ENCODE measurements at places on chromosomes 4 and X. TPM values are rescaled to one million over a fixed set of nuclear protein-coding genes. Genes with fewer than 3 reads are reported as not detected.

Gene NRK
- total RNA-seq: 0.46 TPM

Gene SUPT20HL1
- not detected for total RNA-seq

Gene GLRA2
- not detected for total RNA-seq

Gene PPEF1
- not detected for total RNA-seq

Gene ZDHHC15
- total RNA-seq: 1.0 TPM

Gene FMR1
- 41.6 TPM for total RNA-seq

Gene KCNIP4
- 0.20 TPM for total RNA-seq

Gene AASDH
- total RNA-seq: 9.5 TPM

Gene ZFP42
- not detected for total RNA-seq

Gene CCDC149
- 19.3 TPM for total RNA-seq

Gene FAM53A
- total RNA-seq: 2.8 TPM

Gene GYPE
- total RNA-seq: not detected

Gene BTC
- 1.6 TPM for total RNA-seq

Gene WNK3
- total RNA-seq: 1.4 TPM

Gene ZCCHC18
- 0.20 TPM for total RNA-seq

Gene VMA21
- total RNA-seq: 30.7 TPM

Gene GAGE12E
- total RNA-seq: not detected

Gene TMEM31
- total RNA-seq: not detected

Gene MSX1
- 5.8 TPM for total RNA-seq

Gene NXF2
- not detected for total RNA-seq

Gene GC
- not detected for total RNA-seq

Gene C4orf36
- 1.1 TPM for total RNA-seq

Gene DACH2
- total RNA-seq: not detected

Gene USP27X
- total RNA-seq: 1.0 TPM

Gene PNMA5
- total RNA-seq: not detected

Gene GSX2
- not detected for total RNA-seq

Gene COL25A1
- total RNA-seq: not detected

Gene KLHL4
- under 0.01 TPM for total RNA-seq

Gene SLC4A4
- 31.4 TPM for total RNA-seq

Gene TGIF2LX
- not detected for total RNA-seq

Gene MAGEA4
- not detected for total RNA-seq

Gene HNRNPDL
- 153 TPM for total RNA-seq

Gene HSFX4
- total RNA-seq: not detected

Gene AVPR2
- 2.8 TPM for total RNA-seq

Gene SHROOM4
- 40.5 TPM for total RNA-seq

Gene TNIP3
- 1.5 TPM for total RNA-seq

Gene CTBP1
- 226 TPM for total RNA-seq

Gene TECRL
- not detected for total RNA-seq

Gene FSTL5
- not detected for total RNA-seq

Gene CYBB
- total RNA-seq: 173 TPM

Gene IL2
- not detected for total RNA-seq

Gene CT47B1
- total RNA-seq: not detected

Gene ZNF157
- not detected for total RNA-seq

Gene PPP2R2C
- not detected for total RNA-seq

Gene PGAM4
- total RNA-seq: not detected

Gene GABRA4
- total RNA-seq: not detected

Gene TLR6
- total RNA-seq: 10.4 TPM

Gene CLGN
- 0.20 TPM for total RNA-seq

Gene CSAG2
- total RNA-seq: not detected

Gene MTNR1A
- total RNA-seq: not detected

Gene RPS3A
- total RNA-seq: 887 TPM

Gene DSPP
- total RNA-seq: not detected

Gene UCHL1
- total RNA-seq: 10.8 TPM

All from upper lobe of left lung (tissue), 6 donors.